LHCN-M2 (cell line): ENCODE measurements at places on chromosomes 5 and 9.

GRCh38 chr5:38071831-38072694 is 186.3 kb upstream of the EGFLAM start:
- no peak for DNase-seq

GRCh38 chr5:88734191-88734640 is 148.8 kb downstream of the MEF2C start:
- no peak for DNase-seq

GRCh38 chr9:37390759-37391158 is 31.7 kb upstream of the GRHPR start:
- peak; percentile 10 for DNase-seq

DNA sequence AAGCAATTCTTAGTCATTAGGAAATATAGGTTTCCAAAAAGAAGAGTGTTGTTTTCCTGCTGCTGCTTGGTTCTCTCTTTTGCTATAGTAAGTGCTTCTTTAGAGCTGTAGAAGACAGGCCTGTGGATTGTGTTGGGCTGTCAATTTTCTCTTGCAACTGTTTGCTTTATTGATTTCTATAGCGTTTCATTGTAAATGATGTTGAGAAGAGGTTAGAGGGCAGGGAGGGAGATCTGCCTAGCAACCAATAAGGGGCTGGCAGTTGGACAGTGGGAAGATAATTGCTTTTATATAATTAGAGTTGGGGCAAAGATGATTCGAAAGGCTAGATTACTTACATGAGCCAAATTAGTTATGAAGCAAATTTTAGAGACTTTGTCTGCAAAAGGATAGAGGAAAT is 11.1 kb downstream of the UNC13B start:
- DNase-seq = no peak

DNA sequence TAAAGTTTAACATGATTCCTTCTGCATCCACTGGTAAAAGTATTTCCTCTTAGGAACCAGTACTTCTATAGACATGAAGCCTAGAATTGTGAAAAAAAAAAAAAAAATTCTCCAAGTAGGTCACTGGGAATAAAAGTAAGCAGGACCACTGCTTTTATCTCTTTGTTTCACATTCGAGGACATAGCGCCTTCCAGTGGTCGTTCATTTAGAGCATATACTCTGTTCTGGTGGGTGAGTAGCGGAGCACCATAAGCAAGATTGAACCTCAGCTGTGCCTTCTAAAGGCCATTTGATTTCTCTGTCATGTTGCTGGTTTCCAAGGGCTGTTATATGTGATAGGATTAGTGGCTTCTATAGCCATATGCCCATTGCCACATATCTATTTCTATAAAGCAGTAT is 393.1 kb downstream of the TMEM232 start:
- peak; percentile 42 for DNase-seq

DNA sequence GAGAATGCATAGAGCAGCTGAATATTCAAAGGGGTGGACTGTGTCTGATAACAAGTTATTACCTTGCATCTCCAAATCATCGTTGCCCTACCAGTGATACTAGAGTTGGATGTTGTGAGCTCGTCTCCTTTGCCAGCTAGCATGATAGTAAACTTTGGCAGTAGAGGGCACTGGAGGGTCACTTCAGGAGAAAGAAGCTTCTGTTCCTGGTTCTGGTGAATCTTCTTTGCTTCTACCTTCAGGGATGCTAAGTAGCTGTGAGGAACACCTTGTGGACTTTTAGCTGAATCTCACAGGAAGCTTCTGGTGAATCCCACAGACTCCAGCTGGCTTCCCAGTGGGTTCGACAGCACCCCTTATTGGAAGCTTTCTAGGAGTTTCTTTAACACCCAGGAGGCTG is 626.6 kb upstream of the SGCD start:
- no peak for DNase-seq

DNA sequence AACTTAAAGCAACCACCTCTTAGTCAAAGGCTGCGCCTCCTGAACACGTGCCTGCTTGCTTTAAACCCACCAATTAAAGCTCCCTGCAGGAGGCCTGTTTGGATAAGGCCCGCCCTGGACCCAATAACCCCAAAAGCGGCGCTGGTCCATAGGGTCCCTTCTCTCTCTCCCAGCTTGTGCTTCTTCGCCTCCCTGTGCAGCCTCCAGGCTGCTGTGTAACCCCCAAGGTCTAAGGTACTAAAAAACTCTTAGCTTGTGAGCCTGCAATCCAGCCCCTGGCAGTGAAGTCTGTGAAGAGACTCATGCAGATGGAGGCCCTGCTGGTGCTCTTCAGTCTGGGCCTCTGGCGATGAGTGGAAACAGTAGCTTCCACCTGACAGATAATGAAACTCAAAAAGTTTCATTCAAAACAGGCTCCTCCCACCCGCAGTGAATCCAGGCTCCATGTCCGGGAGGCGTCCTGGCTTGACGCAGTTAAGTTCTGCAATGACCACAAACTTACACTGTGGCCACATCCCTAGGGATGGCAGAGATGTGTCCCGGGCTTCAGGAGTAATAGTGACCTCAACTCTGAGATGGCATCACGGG is 97.3 kb downstream of the PRRT1B start:
- no peak for DNase-seq

DNA sequence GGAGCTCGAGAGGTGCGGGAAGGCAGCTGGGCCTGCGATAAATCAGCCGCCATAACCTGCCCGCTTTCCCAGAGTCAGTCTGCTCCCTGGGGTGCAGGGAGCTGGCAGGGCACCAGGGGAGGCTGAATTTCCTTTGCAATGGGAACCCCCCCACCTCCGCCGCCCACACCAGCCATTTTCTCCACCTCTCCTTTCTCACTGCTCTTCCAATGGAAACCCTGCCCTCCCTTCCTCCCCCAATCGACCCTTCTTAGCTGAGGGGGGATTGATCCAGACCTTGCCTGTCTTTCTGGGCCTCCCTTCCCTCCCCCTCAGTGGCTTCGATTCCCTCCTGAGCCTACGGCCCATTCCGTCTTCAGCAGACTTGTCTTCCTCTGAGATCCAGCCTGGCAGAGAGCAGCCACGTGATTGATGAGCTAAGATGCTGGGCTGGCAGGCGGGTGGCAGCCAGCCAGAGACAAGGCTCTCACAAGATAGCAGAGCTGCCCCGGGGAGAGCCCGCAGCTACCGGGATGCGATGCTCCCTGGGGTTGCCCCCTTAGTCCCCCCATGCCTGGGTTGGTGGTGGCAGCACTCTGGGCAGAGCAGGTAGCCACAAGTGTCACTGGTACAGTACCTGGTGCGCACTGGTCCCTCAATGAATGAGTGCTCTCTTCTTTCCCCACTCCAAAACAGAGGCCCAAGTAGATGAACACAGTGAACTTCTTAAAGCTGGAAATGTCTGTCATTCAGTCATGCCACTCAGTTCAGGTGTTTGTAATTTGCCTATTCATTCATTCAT is 53.7 kb upstream of the FABP6 start:
- peak; percentile 78 for DNase-seq

GRCh38 chr5:130549884-130550561 is 615.0 kb downstream of the HINT1 start:
- peak; percentile 94 for DNase-seq

- no peak for DNase-seq
Measured at GRCh38 chr5:104904561-104904960, 1342.0 kb upstream of the NUDT12 start.

DNA sequence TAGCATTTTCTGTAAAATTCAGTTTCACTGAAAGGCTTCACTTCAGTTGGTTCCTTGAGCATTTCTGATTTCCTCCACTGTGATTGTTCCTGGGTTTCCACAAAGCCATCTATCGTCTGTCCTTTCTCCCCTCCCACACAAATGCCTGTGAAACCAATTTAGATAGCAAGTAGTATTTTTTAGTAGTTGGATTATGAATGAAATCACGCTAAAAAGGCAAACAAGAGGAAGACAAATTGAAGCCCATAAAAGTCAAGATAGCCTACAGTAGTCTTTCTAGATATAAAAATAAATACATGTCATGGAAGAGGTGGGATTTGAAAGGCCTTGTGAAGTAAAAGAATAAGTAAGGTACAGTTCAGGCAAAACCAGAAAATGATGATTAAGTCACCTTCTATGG is 162.8 kb downstream of the ADAMTSL1 start:
- DNase-seq = no peak

GRCh38 chr9:14307989-14308852 is 5.7 kb downstream of the NFIB start:
- DNase-seq = no peak

DNA sequence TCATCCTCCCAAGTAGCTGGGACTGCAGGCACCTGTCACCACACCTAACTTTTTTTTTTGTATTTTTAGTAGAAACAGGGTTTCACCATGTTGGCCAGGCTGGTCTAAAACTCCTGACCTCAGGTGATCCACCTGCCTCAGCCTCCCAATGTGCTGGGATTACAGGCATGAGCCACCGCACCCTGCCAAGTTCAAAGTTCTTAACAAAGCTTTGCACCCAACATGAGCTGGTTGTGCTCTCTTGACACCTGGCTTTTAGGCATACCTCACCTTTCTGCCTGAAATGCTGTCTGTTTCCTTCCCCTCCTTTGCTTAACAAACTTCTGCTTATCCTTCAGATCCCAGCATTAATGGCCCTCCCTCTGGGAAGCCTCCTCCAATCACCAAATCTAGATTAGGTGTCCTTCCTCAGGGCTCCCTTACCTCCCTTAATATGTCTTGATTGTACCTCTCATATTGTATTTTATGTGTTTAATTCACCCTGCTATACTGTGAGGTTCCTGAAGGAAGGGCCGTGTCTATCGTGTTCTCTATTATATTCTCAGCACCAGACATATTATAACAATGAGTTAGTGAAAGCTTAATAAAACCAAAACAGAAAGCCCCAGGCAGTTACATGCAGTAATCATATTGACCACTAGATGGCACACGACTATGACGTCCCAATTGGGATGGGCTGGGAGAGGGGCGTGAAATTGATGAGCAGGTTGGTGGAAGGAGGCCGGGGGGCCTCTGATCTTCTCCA is 62.9 kb upstream of the PPARGC1B start:
- peak; percentile 21 for DNase-seq

DNA sequence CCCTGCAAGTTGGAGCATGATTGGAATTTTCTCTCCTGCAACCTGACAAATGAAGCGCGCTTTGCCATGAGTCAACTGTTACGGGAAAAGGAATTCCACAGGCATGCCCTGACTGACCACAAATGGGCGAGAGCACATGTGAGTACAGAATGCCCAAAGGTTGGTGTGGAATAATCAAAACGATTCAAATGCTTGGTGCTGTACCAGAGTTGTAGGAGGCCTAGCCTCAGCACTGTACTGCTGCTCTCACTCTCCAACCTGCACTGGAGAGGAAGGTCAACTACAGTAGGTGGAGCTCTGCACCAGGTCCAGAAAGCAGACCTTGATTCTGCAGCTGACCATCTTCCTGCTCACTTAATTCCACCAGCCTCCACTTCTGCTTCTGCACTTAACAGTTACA is 406.9 kb upstream of the ACTBL2 start:
- DNase-seq = peak; percentile 94

- DNase-seq = no peak
Measured at GRCh38 chr5:121748686-121749085, 103.0 kb upstream of the FTMT start.

DNA sequence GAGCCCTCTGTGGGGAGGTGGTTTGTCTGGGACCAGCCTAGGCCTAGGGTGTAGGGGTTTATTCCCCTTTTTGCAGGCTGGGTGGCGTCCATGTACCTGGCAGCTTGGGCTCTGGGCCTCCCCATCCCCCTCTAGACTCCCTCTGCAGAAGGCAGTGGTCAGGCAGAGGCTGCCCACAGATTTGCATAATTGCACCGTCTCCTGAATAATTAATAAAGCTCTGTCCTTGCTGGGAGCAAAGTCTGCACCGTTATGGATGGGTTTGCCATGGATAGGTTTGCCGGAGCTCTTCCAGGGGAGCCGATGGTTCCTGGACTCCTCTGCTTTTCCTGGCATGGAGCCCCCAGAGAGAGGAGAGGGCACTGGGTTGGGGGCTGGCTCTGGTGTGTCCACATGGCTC is 60.4 kb downstream of the DAB2IP start:
- DNase-seq = no peak

- no peak for DNase-seq
Measured at GRCh38 chr9:22625540-22625939, 178.9 kb downstream of the DMRTA1 start.

GRCh38 chr5:34460496-34460895 is 195.6 kb upstream of the RAI14 start:
- DNase-seq = no peak

DNA sequence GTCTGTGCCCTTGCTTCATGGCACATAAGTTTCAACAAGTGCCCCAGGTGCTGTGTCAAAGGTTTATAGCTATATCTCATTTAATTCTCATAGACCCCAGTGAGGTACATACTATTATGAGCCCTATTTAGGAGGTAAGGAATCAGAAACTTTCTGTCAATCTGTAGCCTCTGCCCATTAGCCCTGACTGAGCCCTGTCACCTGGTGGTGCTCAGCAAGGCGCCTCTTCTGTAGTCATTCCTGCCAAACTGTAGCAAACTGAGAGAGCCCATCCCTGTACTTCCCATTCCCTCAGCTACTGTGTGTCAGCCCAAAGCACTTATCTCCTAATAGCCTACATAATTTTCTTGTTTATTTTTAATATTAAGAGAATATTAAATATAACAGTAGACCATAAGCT is 46.5 kb upstream of the FOXI1 start:
- DNase-seq = no peak

DNA sequence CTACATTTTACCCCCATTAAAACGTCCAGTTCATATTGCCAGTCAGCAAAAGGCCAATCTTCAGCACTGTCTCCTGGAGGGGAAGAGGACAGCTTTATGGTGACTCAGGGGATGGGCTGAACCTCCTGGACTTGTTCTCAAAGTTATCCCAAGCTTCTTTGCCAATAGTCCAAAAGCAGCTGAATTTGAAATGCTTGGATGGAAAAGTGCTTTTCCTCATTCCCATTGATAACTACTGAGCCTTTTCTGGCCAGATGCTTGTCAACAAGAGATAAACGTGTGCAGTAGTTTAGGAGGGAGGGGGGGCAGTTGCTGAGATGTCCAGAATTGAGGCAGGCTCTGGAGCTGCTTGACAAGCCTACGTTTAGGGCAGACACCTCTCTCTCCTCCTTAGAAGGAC is 43.5 kb downstream of the MTX3 start:
- DNase-seq = no peak

DNA sequence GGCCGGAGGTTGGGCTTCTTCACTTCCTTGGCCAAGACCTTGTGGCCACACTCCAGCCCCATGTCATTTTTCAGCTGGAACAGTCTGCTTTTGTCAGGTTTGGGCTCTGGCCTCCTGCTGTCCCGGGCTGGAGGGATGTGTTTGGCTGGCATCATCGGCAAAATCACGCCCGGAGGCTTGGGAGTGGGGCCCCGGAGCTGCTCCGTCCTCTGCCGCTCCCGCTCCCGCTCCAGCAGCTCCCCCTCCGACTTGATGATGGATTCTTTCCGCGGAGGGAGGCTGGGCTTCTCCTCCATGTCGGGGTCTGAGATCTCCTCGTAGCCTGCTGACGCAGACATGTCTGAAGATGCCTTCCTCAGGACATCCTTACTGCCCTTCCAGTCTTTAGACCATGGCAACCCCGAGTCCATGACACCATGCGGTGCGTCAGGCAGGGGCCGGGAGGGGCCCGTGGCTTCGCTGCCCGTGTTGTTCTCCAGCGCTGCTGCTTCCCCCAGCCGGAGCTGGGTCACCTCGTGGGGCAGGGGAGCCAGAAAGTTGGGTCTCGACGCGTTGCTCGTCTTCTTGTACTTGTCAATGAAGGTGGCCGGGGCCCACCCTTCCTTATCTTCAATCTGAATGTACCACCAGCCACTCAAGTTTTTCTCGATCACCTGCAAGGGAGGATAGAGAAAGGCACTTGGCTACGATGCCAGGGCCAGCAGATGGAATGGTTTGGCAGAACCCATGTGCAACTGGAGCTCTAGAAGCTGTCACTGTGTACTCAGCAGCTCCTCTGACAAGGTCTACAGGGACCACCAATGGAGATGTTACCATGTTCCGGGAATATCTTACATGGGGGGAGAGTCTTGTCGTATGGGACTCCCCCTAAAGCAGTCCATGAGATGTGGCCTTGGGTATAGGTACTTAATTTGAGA is 56.0 kb upstream of the UBTD2 start:
- no peak for DNase-seq
